ENCODE measurements at places on chromosomes 11 and 22.

- DNase-seq, result peak; percentile 33
These were observed 1457.7 kb downstream of the BRD1 start for GRCh38 chr22:48369789-48370507.

DNA sequence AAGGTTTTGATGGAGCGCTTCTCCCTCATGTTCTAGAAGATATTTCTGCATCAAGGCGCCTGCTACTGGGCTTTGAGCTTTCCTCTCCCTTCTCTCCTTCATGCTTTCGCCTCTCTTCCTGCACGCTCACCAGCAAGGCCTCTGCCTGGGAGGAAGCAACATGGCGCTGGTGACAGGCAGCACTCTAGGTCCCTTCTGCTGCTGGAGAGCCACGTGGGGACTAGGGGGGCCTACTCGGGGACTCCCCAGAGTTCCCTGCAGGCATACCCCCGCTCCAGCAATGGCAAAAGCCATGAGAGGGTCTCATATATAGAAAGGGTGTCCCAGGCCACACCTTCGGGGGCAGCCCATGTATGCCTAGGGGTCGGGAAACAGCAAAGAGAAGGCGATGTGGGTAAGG lies 49.7 kb downstream of the GRIK4 start:
- DNase-seq, result no peak

- DNase-seq, result no peak
These were observed 53.1 kb upstream of the SLC22A12 start for GRCh38 chr11:64537876-64538275.

- DNase-seq, result peak; percentile 92
These were observed 324.4 kb downstream of the NTM start for GRCh38 chr11:131694526-131695424.

- DNase-seq, result no peak
These were observed 7.8 kb downstream of the TTC38 start for GRCh38 chr22:46275455-46276122.

GRCh38 chr22:46104881-46105493 lies 45.3 kb upstream of the PPARA start:
- DNase-seq, result no peak

GRCh38 chr11:121967131-121967704 lies 148.8 kb downstream of the BLID start:
- no peak for DNase-seq

DNA sequence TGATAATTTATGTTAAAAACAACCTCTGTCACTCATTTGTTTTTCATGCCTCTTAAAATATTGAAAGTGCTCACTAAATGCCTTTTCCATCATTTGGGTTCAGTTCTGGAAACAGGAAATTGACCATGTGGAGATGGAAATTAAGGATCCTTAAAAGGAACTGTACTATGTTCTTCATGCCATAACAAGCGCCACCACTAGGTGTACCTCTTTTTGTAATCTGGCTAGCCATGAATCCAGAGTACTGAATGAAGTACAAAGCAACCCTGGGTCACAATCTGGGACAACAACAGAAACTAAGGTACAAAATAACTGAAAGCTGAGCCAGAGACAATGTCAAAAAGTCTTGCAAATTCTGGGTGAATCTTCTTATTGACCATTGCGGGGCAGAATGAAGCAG lies 559.1 kb downstream of the FAM181B start:
- peak; percentile 21 for DNase-seq

DNA sequence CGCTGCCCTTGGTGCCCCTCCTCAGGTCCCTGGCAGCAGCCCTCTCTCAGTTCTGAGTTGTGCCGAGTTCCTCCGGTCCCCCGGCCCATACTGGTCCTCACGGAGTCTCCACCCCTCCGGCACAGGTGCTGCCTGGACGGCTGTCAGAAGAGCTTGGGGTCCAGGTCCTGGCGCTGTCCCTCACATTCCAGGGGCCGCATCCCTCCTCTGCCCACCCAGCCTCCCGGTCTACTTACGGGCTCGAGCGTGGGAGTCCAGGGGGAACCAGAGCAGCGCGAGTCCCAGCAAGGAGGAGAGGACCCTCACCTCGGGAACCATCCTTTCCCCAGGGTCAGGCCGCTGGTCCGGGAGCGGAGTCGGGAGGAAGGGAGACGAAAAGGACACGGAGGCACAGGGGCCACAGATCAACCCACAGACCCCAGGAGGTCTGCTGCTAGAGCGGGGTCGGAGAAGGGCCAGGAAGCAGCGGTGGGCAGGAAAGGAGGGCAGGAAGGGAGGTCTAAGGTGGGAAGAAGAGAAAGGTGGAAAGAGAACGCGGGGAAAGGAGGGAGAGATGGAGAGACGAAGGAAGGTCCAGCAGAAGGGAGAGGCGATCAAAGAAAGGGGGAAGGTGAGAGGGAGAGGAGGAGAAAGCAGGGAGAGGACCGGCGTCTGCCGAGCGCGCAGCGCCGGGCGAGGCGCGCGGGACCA lies 510 bp downstream of the CHRDL2 start:
- peak; percentile 43 for DNase-seq

GRCh38 chr11:2199466-2200341 lies 28.1 kb upstream of the TH start:
- DNase-seq, result no peak

DNA sequence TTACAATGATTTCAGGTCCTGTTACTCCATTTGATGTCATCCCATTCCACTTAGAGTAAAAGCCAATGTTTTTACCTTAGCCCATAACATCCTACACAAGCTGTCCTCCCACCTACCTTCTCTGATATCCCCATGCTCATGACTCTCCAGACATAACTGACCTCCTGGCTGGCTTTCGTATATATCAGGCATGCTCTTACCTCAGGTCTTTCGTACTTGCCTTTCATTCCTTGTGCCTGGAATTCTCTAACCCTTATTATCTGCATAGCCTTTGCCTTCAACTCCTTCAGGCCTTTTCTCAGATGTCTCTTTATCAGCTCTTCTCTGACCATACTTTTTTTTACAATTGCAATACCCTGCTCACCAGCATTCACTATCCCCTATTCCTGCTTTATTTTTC lies 10.3 kb upstream of the CYB5R2 start:
- DNase-seq, result no peak

DNA sequence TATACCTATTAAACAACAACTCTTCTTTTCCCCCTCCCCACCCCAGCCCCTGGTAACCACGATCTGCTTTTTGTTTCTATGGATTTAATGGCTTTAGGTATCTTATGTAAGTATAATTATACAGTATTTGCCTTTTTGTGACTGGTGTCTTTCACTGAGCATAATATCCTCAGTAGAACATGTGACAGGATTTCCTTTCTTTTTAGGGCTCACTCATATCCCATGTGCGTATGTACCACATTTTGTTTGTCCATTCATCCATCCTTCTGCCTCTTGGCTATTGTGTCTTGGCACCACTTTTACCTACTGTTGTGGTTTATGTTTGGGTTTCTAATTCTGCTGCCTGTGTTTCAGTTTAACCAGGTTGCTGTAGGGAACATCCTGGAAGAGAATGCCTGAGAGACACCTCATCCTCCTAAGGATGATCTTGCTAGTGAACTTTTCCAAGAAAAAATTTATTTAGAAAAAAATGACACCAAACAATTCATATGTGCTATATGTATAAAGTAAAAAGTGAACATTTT lies 77.6 kb upstream of the SESN3 start:
- DNase-seq, result no peak

DNA sequence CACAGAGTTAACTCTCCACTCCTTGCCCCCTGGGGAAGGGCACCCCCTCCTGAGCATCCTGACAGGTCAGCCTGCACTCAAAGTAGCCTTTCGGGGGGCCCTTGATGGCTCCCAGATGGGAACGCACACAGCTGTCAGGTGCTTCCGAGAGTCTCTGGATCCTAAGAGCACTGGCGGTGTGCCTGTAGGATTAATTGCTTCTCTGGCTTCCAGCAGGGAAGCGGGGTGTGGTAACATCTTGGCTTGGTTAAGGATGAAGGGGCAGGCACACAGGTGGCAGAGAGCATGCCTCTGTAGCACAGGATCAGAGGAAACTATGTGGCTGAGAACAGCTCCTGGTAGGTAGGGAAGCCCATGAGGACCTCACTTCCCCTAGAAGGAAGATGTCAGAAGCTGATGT lies 199.8 kb downstream of the MIAT start:
- no peak for DNase-seq

DNA sequence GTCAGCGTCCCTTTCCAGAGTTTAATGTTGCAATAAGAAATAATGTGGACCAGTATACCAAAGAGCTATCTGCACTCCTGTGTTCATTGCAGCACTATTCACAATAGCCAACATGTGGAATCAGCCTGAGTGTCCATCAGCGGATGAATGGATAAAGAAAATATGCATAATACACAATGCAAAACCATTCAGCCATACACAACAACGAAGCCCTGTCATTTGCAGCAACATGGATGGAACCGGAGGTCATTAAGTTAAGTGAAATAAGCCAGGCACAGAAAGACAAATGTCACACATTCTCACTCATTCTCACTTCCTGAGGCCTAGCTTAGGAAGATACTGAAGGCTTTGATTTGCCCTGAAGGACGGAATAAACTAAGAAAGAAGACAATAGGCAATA lies 22.1 kb downstream of the SLC5A4 start:
- DNase-seq, result no peak

GRCh38 chr22:39592081-39593065 lies 21.8 kb downstream of the CACNA1I start:
- no peak for DNase-seq

DNA sequence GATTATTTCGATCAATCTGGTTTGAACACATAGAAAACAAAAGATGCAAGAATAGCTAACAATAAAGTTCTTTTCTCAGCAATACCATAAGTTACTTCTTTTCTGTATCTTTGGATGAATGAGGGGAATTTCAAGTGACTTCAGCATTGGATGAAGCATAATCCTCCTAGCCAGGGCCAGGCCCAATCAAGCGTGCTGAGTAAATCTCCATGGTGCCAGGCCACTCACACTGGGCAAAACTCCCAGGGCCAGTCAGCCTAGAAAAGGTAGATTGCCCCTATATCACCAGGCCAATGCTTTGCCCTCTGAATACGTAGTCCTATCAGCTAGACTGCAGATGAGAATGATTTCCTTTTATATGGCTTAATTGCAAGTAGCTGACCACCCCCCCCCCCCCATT lies 6.0 kb downstream of the CNTF start:
- DNase-seq, result no peak

- no peak for DNase-seq
These were observed 527.5 kb downstream of the NTM start for GRCh38 chr11:131897956-131898355.

DNA sequence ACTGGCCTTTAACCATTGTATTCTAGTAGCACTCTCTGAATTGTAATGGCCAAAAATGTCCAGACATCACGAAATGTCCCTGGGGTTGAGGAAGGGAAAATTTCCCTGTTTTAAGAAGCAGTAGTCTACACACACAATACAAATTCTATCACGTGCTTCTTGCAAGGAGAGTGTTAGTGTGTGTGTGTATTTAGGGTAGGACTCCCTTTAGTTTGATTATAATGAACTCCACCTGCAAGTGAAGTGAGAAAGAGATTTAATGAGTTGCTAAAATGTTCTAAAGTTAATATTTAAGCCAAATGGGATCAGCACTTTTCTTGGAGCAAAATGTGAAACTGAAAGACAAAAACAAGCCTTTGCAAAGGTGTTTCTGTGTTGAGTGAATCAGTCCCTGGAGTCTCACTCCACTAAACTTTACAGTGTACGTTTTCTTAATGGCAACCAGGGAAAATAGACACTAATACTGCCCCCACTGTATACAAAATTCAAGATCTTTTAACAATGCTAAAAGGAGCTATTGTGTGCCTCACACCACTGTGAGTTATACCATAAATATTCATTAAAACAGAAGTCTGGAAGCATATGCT lies 590.3 kb upstream of the TENM4 start:
- DNase-seq, result no peak

DNA sequence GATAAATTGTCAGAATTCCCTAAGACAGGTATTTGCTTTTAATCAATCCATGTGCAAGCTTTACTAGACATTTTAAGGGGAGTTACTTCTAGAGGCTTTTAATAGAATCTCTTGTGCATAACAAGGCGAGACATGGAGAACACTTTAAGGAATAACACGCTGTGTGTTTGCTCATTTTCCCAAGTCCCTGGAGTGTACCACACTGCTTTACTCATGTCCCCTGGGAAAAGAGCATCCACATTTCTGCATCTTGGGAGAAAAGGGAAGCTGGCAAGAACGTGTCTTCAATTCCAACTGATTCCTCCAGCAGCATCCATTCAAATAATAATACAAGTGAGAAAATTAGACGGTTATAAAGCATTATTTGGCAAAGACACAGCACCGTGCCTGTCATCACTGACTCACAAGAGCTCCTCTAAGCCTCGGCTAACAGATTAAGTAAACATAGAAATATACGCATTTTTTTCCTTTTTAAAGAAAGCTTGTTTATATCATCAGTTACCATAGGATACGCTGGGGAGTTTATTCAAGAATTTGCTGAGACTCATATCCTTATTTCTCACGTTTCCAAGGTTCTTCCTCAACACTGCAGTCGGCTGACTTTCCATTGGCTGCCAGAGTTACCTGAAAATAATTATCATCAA lies 121.5 kb downstream of the CD44 start:
- no peak for DNase-seq

- DNase-seq, result no peak
These were observed 79.1 kb downstream of the GUCY1A2 start for GRCh38 chr11:106939157-106939556.

- DNase-seq, result no peak
These were observed 88.5 kb downstream of the TENM4 start for GRCh38 chr11:79352349-79352703.

DNA sequence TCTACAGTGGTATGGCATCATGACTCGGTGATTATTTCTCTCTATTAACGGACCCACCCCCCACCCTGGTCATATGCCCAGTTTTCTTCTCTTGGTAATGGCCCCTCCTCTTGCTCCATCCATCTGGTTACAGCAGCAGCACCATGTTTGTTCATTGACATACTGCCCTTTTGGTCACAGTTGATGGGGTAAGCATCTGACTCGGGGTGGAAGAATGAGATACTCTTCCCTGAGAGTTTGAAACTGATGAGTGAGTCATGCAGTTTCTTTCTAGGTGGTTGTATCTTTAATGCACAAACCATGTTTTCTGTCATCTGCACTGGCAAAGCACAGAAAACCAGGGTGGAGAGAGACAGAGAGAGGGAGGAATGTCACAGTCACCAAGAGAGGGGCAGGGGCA lies 126.0 kb downstream of the SYN3 start:
- DNase-seq, result no peak

DNA sequence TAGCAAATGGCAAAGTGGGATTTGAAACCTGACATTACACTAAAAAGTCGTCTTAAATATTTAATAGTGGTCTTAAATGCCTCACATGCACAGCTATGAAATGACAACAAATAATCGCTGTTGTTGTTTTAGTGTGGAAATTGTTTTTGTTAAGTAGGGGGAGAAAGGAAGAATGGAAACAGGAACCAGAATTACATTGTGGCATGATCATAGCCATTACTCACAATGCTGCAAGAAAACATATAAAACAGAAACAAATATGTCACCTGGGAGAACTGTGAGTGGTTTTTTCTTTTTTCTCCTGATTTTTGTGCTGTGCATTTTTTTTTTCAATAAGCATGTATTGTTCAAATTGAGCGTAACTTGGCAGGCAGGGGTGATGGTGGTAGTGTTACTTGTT lies 22.9 kb downstream of the FAM76B start:
- no peak for DNase-seq
